ENCODE measurements at places on chromosomes 1 and 21. TPM values are rescaled to one million over a fixed set of nuclear protein-coding genes. Genes with fewer than 3 reads are reported as not detected.

Gene LRRC39
- total RNA-seq = 183 TPM

Gene SPRR2A
- total RNA-seq = not detected

DNA sequence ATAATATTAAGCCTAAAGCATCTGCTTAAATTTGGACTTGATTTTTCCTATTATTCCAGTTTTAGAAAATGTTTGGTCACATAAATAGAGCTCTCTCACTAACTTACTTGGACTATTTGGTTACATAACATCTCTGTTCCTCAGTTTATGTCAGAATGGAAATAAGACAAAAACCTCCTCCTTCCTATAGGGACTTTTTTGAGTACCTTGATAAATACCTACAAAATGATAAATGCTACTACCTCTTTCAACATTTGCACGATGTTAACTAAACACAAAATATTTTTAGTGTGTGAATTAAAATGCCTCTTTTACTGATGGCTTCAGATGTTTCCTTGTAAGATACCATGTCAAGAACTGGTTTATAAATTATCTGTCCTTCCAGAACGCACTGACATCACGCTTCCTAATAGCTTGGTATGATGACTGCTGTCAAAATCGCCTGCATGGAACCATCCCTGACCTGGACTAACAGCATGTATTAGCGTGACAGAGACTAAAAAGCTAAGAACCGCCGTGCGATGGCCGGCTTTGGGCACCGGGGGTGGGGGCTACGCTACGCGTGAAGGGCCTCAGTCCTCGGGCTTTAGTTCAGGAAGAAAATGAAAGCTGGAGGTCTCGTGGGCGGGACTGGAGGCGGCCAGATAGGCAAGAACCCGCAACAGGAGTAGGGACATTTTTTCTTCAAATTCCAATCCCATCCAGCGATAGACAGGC is 133.2 kb upstream of the BARHL2 start:
- DNase-seq = peak; percentile 35

DNA sequence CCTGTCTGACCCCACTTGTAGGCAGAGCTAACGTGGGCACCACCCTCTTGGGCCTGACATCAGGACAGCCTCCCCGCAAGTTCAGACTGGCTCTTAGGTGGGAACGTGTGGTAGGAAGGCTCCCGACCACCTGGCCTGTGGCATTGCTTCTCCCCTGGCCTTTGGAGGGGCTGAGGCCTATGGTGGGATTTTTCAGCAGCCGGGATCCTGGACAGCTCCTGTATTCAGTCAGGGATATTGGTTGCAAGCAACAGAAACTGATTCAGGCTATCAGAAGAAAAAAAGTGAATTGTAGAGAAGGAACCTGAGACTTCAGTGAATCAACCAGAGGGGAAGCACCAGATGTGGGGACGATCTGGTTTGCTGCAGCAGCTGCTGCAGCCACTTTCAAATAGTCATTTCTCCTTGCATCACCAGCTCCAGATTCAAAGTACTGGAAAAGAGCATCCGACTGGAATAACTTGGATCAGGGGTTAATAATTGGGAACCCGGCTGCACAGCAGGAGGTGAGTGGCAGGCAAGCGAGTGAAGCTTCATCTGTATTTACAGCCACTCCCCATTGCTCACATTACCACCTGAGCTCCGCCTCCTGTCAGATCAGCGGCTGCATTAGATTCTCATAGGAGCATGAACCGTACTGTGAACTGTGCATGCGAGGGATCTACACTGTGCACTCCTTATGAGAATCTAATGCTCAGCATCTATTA is 5.9 kb downstream of the RNF186 start:
- no peak for DNase-seq

DNA sequence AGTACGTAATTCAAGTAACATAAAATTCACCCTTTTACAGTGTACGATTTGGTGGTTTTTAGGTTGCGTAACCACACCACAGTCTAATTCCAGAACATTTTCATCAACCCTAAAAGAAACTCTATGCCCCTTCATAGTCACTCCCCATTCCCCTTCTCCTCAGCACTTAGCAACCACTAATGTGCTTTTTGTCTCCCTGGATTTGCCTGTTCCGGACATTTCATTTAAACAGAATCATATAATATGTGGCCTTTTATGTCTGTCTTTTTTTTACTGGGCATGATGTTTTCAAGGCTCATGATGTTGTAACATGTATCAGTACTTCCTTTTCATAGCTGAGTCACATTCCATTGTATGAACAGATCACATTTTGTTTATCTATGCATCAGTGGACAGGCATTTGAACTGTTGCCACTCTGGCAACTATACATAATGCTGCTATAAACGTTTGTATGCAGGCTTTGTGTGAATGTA is 20.8 kb downstream of the OBSCN start:
- no peak for DNase-seq

GRCh38 chr1:67983867-67984266 is 66.6 kb downstream of the DIRAS3 start:
- no peak for DNase-seq

GRCh38 chr1:115865704-115866380 is 24.9 kb upstream of the NHLH2 start:
- no peak for DNase-seq

DNA sequence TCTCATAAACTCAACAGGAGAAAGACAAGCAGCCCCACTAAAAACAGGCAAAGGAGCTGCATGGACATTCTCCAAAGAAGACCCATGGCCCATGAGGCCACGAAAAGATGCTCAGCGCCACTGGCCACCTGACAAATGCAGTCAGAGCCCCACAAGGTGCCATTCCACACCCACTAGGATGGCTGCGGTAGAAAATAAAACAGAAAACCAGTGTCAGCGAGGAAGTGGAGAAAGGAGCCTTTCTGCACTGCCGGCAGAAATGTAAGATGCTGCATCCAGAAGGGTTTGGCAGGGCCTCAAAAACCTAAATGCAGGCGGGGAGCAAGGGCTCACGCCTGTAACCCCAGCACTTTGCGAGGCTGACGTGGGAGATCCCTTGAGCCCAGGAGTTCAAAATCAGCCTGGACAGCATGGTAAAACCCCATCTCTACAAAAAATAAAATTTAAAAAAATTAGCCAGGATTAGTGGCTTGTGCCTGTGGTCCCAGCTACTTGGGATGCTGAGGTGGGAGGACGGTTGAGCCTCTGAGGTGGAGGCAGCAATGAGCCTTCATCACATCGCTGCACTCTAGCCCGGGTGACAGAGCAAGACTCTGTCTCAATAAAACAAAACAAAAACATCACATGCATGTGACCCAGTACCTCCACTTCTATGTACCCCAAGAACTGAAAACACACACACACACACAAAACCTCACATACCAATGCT is 4.2 kb downstream of the WNT9A start:
- DNase-seq = no peak

GRCh38 chr1:38489844-38490270 is 369.7 kb downstream of the RRAGC start:
- DNase-seq = no peak

- no peak for DNase-seq
Observed at GRCh38 chr1:18637511-18637960, 6.9 kb downstream of the PAX7 start.

- DNase-seq = no peak
Observed at GRCh38 chr1:200938955-200939354, 44.3 kb downstream of the INAVA start.

GRCh38 chr1:119822406-119822805 is 11.1 kb upstream of the REG4 start:
- peak; percentile 27 for DNase-seq

- DNase-seq = no peak
Observed at GRCh38 chr1:117169871-117170596, 40.7 kb downstream of the VTCN1 start.

DNA sequence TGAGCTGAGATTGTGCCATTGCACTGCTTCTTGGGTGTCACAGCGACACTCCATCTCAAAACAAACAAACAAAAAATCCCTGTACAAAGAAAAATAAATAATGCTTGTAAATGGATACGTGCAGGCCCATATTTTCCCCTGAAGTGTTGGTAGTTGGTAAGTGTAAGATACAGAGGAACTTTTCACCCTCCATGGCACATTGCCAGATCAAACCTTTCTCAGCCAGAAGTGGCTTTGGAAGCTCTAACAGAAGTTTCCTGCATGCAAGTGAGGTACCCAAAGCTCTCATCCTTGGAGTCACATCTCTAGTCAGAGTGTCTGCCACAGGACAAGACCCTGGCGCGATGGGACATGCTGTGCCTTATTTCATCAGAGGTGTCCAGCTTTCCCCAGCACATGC is 7.3 kb downstream of the NDUFV3 start:
- DNase-seq = no peak

DNA sequence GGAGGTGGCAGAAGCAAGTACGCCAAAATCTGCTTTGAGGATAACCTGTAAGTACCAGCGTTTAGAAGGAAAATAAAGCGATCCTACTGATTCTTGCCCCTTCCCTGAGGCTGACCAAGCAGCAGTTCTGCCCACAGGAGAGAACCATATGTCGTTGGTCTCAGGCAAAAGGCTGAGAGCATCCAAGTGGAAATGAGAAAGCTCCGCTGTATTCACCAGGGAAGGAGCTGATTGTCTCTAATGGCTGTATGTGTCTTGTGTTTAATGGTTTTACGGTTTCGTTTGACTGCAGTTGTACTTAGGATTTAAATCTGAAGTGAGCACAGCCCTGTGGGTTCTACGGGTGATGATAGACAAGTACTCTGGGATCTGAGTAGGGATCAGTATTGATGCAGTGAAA is 21.9 kb downstream of the FAM3B start:
- DNase-seq = no peak

DNA sequence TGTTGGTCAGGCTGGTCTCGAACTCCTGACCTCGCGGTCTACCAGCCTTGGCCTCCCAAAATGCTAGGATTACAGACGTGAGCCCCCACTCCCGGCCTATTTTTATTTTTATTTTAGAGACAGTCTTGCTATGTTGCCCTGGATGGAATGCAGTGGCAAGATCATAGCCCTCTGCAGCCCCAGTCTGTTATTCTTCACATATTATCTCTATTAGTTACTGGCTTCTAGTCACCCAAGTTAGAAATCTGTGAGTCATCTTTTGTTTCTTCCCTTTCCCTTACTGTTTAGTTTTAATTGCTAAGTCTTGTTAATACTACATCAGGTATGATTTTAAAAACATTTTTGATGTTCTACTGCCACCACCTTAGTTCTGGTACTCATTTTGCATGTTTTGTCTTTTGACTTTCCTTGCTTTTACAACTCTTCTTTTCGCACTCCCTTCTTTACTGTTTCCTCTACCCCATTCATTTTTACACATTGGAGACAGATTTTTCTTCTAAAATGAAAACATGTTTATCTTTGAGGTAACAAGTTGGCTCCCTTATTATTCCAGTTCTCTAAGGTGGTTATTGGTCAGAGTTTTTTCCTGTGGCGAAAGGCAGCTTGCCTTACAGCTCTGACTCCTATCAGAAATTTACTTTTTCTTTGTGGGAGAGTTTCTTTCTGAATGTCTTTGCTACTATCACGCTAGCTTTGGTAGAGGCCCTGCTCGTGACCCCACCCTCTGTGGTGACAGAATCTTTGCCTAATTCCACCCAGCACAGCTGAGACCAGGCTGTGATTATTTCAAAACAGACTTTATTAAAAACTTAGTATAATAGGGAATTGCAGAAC is 19.5 kb downstream of the ZMYM4 start:
- no peak for DNase-seq

DNA sequence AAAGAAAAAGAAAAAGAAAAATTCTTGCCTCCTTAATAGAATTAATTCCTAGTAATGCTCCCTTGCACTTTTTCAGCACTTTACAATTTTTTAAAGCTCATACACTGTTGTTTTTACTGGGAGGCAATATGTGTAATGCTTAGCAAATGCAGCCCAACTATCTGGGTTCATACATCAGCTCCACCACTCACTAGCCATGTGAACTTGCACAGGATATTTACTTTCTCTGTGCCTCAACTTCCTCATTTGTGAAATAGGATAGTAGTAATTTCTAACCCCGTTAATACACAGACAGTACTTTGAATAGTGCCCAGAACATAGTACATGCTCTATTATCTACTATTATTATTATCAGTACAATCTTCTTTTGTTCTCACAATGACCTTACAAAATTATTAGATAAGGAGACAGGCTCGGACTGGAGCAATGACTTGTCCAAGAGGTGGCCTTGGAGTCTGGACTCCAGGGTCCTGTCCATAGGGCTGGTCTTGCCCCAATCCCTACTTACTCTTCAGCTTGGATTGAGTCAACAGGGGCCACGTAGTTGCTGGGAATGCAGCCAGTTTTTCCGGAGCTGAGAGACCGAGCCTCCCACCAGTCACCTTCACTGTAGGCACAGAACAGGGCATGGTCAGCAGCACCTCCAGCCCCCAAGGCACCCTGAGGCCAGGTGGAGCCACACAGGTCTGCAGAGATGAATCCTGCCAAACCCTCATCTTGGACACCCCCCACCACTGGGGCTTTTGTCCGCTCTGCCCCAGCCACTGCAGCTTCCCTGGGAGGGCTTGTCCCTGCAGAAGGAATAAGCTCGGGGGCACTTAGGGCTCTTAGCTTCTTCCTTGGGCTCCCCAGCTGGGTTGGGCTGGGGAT is 13.7 kb downstream of the FGR start:
- DNase-seq = no peak

DNA sequence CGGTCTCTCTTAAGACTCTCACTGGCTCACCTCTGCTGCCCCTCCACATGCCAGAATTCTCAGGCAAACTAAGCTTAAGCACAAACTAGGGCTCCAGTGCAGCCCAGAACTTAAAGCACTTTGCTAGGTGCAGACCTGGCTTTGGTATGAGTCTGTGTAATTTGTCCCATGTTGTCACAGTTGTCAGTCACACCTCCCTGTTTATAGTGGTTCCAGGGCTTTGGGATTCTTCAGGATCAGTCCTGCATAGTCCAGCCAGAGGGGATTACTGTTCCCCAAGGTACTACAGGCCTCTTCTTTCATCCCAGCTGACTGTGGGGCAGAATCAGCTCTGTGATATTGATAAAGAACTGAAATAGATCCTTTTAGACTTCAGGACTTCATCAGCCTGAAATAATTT is 105.0 kb upstream of the UBE2U start:
- DNase-seq = peak; percentile 24
